ENCODE measurements at places on chromosomes 6 and 20.

DNA sequence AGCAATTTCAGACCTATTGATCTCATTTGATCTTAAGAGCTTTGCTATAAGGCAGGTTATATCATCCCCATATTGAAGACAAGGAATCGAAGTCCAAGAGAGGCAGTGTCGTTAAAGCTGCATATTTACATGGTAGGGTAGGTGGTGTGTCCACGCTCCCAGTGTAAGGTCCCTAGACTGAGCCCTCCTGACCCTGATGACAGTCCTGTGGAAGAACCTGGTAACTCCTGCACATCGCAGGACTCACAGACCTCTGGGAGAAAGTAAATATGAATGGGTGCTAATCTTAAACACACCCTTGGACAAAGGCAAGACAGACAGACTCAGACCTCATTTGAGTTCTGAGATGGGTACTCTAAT, 602 bp upstream of the HLA-DPB1 start:
- no peak for DNase-seq

GRCh38 chr6:130778946-130779657, 48.1 kb upstream of the SMLR1 start:
- DNase-seq, result no peak

GRCh38 chr20:62860924-62861691, 514 bp downstream of the TCFL5 start:
- no peak for DNase-seq

DNA sequence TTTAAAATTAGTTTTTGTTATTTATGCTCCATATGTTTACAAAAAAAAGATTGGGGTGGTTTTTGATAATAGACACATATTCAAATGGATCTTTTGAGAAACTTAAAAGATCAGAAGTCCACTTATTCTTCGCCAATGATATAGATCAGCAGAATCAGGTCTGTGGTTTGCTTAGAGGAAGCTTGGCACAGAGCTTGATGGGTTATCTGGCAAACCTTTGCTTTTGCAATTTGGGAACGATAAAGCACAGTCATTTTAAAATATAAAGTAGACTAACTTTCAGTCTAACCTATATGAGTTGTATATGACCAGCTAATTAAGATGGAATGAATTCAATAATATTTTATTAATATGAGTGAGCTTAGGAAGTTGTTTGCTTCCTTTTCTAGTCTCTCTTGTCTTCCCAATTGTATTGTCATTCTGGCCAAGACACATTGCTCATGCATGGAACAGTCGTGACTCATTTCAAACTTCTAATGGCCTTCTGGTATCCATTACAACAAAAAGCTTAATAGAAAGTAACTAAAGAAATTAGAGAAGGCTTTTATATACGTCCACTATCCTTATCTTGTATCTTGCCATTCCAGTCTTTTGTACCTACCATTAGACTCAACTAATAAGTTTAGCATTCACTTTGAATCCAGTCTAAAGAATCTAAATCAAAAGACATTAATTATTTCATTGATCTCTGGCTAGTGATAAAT, 118.7 kb downstream of the TBX18 start:
- DNase-seq, result no peak

- DNase-seq, result no peak
Observed at GRCh38 chr20:60650087-60650486, 602.0 kb upstream of the CDH4 start.

- DNase-seq, result no peak
Observed at GRCh38 chr20:20024942-20025341, 7.8 kb downstream of the NAA20 start.

DNA sequence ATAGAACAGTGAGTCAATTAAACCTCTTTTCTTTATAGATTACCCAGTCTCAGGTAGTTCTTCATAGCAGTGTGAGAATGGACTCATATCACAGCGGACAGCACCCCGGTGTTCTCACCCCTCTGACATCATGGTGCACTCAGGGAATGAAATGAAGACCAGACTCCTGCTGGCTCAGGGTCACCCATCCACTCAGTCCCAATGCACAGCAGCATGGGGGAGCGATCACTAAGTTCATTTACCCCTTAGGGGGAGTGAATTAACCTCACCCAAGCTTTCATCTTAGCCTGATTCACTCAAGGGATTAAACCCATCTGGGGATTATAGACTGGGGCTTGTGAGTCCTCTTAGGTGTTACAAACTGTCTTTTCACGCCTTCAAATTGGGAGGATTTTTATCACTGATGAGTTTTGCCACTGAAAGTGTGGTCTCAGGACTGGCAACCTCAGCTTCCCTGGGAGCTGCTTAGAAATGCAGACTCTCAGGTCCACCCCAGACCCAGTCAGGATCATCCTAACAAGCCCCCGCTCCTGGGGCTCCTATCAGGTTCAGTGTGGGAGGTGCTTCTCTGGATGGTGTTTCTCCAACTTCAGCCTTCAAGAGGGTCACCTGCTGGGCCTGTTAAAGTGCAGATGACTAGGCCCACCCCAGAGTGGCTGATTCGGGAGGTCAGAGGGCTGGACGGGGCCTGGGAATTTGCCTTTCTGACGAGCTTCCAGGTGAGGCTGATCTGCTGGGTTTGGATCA, 44.3 kb upstream of the FRMD1 start:
- DNase-seq, result no peak

- no peak for DNase-seq
Observed at GRCh38 chr6:133555685-133556084, 314.5 kb downstream of the EYA4 start.

DNA sequence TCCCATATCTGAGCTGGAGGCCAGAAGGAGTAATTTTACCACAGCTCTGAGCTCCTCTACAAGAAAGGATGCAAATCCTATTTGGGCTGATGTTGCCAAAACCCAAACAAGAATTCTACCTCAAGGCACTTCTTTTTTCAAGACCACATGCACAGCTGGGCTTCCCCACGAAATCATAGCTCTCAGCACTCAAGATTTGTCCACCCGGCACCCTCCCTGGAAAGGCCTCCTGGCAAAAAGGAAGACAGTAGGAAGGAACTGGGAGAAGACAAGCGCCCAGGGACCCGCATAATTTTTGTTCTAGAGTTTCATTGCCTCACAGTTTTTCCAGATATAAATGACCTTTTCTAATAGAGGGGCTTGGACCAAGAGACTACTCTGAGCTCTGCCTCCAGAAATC, 90.5 kb downstream of the BANF2 start:
- DNase-seq, result no peak

DNA sequence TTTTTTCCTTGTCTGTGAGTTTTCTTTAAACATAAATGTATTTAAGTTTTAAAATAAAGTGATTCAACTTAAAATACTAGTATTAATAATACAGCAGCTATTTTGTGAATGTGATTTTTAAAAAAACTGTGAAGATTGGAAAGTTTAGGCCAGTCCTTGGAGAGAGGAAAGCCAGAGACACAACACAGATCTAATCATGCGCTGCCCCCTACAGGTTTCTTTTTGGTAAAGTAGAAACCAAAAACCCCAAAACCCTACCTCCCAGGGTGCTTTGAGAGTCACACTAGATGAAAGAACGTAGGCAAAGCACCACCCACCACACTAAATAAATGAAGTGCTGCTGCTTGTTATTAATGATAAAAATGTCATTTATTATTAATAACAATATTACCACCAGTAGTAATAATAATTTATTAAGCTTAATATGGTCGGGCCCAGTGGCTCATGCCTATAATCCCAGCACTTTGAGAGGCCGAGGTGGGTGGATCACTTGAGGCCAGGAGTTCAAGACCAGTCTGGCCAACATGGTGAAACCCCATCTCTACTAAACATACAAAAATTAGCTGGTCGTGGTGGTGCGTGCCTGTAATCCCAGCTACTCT, 33.7 kb downstream of the SLC9A8 start:
- DNase-seq, result peak; percentile 9

DNA sequence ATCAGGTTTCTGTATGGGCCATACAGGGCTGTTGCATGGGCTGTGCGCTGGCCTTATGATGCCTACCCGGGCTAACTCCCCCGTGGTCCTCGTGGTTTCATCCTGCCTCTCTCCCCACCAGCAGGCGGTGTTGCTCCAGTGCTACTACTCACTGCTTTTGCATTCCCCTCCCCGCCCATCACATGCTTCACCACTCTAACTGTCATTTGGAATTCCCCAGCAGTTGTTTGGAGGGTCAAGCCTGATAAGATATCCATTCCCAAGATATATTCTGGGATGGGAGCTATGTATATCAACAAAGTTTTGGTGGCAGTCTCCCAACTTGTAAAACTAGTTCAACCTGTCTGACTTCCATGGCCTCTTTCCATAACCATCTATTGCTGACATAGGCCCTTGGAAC, 233.2 kb upstream of the SOX4 start:
- DNase-seq, result no peak

GRCh38 chr6:132513831-132514545, 1.1 kb upstream of the STX7 start:
- no peak for DNase-seq

DNA sequence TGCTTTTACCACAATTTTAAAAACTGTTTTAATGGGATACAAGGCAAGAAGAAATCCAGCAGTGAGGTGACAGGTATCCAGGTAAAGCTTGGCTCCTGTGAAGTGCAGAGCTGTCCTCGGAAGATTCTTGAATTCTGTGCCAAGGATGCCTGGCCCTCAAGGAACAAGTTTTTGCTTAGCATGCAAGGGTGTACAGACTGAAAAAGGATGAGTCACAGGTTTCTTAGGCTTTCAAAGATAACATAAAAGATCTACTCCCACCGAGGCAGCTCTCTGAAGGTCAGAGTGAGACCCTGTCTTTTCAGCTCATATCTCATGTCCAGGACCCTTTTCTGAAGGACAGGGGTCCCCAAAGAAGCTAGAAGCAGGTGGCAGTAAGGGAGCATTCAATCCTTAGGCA, 83.3 kb downstream of the CHD6 start:
- no peak for DNase-seq

DNA sequence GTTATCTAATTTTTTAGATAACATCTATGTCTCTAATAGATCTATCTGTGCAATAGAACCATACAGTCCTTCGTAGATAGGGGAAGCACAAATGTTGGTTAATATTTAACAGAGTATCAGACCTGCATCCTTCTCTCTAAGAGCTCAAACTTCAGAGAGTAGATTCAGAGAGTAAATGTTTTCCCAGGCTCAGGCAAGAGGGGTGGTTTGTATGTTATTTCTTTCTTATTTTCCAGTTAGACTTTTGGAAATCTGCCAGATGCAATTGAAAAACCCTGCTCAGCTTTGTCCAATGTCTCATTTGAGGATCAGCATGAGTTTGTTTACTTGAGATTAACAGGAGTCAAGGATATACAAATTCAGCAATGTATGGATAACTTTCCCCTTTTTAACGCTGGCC, 361.9 kb downstream of the BCKDHB start:
- DNase-seq, result no peak

DNA sequence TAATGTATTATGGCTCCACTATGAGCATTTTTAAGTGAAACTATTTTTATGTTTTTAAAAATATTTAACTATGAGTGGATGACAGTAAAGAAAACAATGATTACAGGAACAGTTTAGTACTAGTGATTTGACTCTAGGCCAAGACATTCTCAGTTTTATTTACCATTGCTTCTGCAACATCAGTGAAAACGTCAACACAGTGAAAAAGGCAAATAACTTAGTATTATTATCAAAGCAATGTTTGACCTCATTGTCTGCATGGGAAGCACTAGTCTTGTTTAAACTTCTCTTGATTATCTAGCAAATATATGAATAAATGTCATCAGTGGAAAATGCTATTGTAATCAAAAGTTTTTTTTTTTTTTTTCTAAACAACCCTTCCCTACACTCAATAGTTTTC, 165.0 kb downstream of the HTR1B start:
- no peak for DNase-seq

GRCh38 chr6:71139249-71139648, 149.4 kb upstream of the OGFRL1 start:
- no peak for DNase-seq

DNA sequence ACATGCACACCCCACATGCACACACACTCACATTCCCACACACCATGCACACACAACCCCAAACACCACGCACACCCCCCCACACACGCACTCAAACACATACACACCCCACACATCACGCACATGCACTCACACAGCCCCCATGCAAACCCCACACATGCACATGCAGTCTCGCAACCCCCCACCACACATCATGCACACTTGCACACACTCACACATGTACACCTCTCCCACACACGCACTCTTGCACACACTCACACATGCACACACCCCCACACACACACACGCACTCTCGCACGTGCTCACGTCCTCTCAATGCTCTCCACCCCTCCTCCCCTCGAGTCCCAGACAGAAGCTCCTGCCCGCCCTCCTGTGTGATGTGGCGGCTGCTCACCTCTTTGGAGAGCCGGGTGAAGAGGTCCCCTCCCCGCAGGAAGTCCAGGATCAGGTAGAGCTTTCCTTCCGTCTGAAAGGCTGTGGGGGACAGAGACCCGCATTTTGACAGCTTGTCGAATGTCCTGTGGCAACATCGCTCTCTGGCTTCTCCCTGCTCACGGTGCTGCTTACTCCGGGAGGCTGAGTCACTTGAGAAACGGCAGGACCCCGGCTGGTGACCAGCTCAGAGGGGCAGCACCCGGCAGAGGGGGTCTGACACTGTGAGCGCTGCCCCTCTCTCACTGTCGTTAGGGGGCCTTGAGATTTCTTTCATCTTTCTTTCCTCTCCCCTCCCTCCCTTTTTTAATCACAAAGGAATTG, 78.5 kb downstream of the RAMACL start:
- no peak for DNase-seq

- no peak for DNase-seq
Observed at GRCh38 chr6:125659887-125660286, 89.5 kb upstream of the HEY2 start.

GRCh38 chr6:1335367-1336037, 23.6 kb downstream of the FOXQ1 start:
- DNase-seq, result no peak

GRCh38 chr20:53657279-53657678, 63.6 kb upstream of the ZNF217 start:
- DNase-seq, result no peak

GRCh38 chr6:73180076-73180738, 45.1 kb downstream of the KHDC1L start:
- no peak for DNase-seq

DNA sequence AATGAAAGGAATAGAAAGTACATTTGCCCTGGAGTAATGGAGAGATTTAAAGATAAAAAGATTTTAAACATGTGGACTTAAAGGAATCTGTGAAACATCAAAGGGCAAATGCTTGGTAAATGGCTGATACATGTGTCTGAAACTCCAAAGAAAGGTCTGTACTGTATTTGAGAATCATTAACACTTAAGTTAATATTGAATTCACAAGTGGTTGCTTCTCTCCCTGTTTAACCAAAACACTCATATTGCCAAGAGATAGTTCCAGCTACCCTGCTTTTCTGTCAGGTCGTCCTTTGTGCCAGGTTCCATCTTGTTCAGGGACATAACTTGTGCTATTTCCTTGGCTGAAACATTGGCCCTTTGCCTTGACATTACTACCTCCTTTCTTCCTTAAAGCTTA, 171.3 kb upstream of the HS3ST5 start:
- no peak for DNase-seq
